ENCODE measurements at places on chromosomes 5 and 9.

GRCh38 chr9:89753472-89754055 lies 148.8 kb downstream of the GADD45G start:
- no peak for DNase-seq

DNA sequence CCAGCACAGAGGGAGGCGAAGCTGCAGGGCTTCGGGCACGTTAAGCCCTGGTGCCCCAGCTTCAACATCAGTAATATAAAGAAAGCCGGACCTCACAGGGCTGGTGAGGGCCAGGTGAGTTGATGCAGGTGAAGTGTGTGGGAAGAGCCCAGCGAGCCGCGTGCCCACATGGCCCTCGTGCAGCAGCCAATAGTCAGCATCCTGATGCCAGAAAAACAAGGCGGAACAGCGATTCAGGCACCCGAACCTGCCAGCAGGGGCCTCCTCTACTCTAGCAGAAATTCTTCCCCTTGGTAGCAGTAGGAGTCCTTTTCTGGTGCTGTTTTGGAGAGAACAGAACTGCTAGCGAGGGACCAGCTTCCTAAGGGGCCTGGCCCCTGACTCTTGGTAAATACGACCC lies 7.8 kb downstream of the MED10 start:
- DNase-seq = no peak

DNA sequence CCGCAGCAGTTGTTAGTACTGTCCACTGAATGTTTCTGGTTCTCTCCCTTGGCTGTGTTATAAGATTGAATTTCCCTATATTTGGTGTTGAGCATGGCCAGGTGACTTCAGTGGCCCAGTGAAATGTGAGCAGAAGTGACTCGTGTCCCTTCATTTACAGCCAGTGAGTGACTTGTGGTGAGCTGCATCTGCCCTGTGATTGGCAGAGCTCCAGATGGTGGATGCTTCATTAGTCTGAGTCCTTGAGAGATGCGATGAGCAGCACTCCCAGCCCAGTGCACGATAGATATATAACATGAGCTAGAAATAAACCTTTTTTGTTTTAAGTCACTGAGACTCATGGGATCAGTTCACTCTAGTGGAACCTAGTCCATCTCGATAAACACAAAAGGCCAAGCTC lies 19.3 kb downstream of the PCSK5 start:
- DNase-seq = no peak

GRCh38 chr5:127878174-127878750 lies 175.1 kb downstream of the CCDC192 start:
- DNase-seq = no peak

- no peak for DNase-seq
Observed at GRCh38 chr9:92538541-92538940, 2.8 kb upstream of the ECM2 start.

GRCh38 chr5:20023686-20024180 lies 35.7 kb upstream of the CDH18 start:
- DNase-seq = no peak

- no peak for DNase-seq
Observed at GRCh38 chr5:144333336-144333920, 162.8 kb downstream of the KCTD16 start.

- no peak for DNase-seq
Observed at GRCh38 chr5:75006865-75007822, 45.2 kb downstream of the GCNT4 start.

GRCh38 chr5:125703616-125704015 lies 719.6 kb upstream of the GRAMD2B start:
- DNase-seq = no peak

- no peak for DNase-seq
Observed at GRCh38 chr5:54221135-54221534, 89.2 kb downstream of the ARL15 start.

GRCh38 chr9:72597181-72597517 lies 75.7 kb downstream of the TMC1 start:
- DNase-seq = no peak

- no peak for DNase-seq
Observed at GRCh38 chr9:87109231-87109631, 161.9 kb upstream of the GAS1 start.

GRCh38 chr5:129057329-129057728 lies 37.2 kb upstream of the ISOC1 start:
- no peak for DNase-seq

- DNase-seq = no peak
Observed at GRCh38 chr5:106415541-106415940, 1255.2 kb downstream of the EFNA5 start.

GRCh38 chr9:133706307-133707050 lies 31.7 kb downstream of the SARDH start:
- no peak for DNase-seq

DNA sequence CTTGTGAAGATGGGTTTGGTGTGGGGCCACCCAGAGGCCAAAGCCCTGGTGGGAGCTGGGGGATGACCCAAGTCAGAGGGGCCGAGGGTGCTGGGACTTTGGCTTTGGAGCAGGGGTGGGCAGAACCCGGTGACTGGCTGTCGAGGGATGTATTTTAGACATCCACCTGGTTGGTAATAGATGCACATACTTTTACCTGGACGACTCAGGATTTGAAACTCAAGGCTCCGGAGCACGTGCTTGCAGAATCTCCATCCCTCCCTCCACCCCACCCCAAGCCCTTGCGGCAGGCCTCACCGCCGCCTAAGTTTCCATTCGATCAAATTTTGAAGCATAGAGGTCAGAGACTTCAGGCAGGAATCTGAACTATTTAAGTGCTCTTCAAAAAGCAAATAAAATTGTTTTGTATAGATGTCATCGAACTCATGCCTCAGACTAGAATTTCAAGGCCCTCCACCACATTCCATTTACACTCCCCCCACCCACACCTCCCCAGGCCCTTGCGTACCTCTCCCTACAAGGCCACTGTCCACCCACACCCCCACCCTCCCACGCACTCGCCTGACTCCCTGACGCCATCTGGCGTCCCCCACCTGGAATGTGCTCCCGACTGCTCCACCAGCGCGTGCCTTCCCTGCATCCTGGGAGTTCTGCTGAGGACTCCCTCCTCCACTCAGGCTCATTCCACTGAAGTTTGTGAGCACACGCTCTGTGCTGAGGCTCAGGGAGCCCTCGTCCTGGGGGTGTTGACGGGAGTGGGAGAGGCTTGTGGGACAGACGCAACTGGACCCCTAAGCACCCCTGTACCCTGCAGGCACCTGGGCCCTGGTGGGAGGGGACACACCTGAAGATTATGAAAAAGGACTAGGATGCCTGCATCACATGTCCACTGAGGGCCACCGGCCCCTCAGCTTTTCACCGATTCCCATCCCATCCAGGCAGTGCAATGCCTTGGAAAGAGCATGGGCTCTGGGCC lies 56.4 kb upstream of the RPL26L1 start:
- DNase-seq = no peak

GRCh38 chr5:7927466-7928375 lies 58.8 kb downstream of the MTRR start:
- peak; percentile 12 for DNase-seq

DNA sequence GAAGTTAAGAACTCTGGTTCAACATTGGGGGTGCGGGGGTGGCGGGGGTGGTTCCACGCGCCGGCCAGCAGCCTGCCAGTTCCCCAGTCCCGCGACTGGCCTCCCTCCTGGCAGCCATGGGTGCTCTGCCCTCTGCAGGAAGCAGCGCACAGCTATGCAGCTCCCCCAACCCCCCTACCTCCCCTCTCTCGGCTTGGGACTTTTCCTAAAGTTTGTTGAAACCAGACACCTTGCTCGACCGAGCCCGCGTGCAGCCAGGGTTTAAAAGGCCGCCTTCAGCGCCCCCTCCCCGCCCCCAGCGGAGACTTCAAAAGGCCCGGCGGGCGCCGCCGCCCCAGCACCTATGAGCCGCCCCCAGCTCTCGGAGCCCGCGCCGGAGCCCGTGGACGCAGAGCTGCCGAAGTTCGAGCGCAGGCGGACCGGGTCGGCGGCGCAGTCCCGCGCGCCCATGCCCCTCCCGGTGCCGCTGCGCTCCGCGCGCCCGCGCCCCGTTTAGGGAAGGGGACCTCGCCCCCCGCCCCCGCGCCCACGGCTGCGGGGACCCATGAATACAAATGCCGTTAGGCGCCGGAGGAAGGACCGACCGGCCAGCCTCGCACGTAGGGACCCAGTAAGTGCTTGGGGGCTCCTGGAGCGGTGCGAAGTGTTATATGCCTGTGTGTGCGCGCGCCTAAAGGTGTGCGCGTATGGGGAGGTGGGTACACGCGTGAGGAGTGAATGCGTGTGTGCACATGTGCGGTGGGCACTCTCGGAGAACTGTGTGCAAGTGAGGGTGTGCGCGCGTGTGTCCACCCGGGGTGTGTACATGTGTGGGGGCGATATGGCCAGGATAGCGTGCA lies 1.4 kb upstream of the COL27A1 start:
- DNase-seq = no peak

- DNase-seq = no peak
Observed at GRCh38 chr9:94941211-94941875, 214.8 kb downstream of the AOPEP start.

DNA sequence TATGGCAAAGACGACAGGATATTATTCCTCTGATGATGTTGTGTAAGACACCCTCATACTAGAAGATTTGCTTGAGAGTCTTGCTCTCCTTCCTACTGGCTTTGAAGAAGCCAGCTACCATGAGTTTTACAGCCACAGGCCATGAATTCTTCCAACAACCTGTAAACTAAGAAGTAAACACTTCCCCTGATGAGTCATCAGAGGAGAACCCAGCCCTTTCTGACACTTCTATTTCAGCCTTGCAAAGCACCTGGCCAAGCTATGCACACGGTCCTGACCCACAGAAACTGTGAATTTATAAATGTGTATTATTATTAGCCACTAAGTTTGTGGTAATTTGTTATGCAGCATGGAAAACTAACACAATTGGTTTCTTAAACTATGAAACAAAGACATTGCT lies 288.8 kb upstream of the ADAMTSL1 start:
- no peak for DNase-seq

DNA sequence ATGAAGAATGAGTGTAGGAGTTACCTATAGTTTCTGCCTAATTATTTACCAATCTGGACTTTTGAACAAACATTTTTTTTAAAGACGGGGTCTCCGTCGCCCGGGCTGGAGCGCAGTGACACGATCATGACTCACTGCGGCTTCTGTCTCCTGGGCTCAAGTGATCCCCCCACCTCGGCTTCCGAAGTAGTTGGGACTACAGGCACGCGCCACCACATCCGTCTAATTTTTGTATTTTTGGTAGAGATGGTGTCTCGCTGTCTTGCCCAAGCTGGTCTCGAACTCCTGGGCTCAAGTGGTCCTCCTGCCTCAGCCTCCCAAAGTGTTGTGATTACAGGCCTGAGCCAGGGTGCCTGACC lies 1.5 kb downstream of the CTNNA1 start:
- DNase-seq = no peak

DNA sequence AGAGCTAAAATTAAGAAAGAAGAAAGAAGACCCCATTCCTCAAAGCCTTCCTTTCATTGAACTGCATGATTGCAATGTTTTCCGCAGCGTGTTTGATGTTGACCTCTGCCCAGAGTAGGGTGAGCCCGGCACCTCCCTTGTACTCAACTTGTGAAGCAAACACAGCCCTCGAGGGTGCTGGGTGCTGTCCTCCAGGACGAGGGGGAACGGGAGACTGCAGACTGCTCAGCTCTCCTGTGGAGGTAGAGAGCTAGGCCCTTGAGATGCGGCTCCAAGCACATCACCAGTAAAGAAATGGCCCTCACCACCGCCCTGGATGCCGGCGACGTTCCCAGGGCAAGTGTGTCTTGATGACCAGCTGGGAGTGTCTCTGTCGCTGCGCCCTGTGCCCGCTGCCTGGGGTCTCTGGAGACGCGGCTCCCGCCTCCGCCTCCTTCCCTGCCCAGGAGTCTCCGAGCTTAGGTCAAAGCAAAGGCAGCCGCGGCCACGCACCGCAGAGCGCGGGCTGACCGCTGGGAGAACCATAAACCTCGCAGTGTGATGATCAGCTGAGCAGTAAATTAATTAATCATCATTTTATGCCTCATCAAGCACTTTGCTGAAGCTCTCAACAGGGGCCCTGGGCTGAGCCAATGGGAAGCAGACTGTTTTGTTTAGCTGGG lies 108.7 kb downstream of the IRX2 start:
- DNase-seq = no peak

DNA sequence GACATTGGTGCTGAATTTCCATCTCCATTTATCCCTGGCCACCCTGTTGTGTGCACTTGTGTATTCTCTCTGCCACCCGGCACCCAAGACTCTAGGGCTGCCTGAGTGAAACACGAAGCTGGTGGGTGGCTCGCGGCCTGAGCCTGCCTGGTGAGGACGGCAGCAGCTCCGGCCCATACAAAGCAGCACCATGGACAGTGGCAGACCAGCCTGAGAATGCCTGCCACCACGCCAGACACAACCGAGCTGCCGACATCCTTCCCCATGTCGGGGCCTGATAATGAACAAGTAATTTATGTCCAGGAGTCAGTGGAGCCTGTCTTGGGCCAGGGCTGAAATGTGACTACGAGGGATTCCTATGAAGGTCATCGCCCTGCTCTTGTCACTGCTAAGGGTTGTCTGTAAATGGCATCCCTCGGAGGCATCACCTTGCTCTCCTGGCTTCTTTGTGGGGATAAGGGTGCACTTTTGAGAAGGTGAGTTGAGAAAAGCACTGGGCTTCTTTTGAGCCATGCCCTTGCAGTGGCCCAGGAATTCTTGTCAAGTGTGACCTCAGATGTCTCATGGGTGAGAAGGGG lies 175.7 kb downstream of the MELK start:
- no peak for DNase-seq

DNA sequence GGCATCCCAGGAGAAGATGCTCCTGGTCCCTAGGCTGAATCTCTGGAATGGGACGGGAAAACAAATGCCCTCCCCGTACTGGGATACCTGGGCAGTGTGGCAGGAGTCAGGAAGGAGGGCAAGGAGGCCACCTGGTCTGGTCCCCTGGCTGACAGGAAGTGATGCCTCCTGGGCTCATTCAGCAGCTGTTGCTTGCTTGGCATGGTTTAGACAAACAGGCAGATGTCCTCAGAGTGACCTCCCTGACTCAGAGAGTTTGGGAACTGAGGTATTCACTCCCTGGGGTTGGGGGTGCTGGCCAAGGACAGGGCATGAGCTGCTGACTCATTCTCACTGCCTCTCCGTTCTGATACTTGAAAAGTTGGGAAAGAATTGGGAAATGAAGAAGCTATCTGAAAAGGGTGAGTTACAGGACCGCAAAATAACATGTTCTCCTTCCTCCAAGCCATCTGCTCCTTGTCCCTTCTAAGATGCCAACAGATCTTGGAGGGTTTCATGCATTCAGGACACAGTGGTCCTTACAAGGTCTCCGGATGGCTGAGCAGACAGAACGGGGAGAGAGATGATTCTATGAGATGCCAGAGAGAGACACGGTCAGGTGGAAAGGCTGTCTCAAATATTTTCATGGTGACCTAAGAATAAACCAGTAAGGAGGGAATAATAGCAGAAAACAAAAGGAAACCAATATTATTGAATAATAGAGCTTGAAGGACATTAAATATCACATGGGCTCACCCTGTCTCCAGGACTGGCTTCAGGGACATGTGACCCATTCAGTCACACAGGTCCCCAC lies 534.5 kb downstream of the BNC2 start:
- DNase-seq = no peak

All from NCI-H1048 (cell line).